Breast epithelium (tissue), 4 donors: ENCODE measurements at places on chromosomes 4 and X.
A peak's percentile ranks its signal among the peaks of the same experiment; 100 is the strongest.

DNA sequence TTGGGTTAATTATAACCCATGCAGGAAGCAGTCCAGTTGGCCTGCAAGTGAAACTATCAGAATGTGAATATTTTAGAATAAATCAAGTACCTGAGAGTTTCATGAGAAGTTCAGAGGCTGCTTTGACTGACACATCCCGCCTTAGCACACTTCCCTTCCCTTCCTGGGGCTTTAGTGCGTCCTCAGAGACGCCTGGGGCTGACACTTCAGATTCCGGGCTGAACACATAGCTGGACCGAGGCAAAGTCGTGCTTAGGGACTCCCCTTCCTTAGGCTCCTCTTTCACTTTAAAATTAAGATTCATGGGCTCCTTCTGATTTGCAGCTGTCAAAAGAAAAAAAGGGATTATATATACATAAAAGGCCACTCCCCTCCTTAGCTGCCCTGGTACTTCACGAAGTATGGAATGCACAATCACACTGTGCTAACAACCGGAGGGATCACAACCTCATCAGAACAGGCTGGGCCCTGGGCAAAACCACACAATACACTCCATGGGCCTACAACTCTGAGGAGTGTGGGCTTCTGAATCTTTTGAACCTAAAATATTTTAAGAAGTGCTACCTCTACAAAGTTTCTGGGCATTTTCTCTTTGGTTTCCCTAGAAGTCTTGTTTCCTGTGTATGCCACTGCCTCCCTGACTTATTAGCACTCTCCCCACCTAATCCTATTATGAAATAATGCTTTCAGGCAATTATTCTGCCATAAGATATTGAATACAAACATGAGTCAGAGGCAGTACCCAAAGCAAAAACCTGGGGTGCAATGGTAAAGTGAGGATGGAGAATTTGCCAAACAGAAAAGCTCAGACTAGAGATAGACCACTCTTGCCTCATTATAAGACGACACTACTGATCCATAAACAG, 68.2 kb downstream of the ZNF827 start:
- DNase-seq = no peak

DNA sequence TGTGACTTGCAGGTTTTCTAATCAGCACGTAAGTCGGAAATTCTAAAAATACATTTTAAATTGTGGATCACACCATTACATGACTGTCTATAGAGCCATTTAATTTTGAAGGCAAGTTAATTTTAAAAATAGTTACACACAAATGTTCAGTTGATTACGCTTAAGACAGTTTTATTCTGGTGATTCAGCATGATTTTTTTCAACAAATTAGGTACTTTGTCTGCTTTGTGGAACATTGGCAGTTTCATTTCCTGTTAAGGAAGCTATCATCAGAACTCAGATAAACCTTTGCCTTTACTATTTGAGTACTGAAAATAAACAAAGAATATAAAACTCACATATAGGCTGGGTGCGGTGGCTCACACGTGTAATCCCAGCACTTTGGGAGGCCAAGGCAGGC, 19.5 kb downstream of the SAT1 start:
- DNase-seq = no peak

DNA sequence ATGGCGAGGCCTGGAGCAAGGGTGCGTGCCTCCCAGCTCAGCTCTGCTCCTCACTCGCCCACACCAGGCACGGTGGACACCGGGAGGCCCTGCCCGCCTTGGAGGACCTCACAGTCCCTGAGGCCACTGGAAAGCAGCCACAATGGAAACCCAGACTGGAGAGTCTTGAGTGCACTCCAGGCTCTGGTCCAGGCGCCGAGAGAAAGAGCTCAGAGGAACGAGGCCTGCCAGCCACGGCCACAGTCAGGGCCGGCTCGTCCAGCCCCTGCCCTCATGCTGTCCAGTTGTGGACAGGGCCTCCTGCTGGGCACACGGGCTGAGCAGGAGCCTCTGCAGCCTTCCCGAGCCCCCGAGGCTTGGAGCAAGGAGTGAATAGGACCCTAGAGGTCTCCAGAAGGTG, 53.3 kb upstream of the GRPEL1 start:
- DNase-seq = no peak

- DNase-seq = no peak
These were observed 2.6 kb downstream of the FLNA start for GRCh38 chrX:154371789-154372300.

DNA sequence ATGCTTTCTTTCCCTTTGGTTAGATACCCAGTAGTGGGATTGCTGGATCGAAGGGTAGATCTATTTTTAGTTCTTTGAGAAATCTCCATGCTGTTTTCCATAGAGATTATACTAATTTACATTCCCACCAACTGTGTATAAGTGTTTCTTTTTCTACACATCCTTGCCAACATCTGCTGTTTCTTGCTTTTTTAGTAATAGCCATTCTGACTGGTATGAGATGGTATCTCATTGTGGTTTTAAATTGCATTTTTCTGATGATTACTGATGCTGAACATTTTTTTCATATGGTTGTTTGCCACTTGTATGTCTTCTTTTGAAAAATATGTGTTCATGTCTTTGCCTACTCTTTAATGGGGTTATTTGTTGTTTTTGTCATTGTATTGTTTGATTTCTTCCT, 6.6 kb upstream of the AGA start:
- DNase-seq = no peak

- DNase-seq = no peak
These were observed 43.5 kb upstream of the TMEM164 start for GRCh38 chrX:109959356-109959871.

- no peak for DNase-seq
These were observed 88.0 kb upstream of the MAGEB18 start for GRCh38 chrX:26050099-26050498.

DNA sequence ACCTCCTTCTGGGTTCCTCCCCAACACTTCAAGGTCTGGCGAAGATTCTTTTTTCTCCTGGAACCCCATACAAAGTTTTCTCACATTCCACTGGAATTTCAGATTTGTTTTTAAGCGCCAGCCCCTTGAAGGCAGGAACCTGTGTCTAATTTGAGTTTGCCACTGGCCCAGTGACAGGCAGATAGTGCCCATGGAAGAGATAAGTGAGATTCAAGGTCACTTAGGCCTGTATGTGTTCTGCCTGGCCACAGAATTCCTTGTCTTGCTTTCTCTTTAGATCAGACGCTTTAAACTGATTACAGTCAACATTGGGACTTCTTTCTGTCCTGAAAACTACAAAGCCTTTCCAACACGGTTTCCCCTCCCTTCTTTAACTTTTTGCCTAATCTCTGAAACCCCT, 11.2 kb downstream of the ATOH1 start:
- no peak for DNase-seq

- DNase-seq = no peak
These were observed 814 bp upstream of the MMAA start for GRCh38 chr4:145618210-145618931.

DNA sequence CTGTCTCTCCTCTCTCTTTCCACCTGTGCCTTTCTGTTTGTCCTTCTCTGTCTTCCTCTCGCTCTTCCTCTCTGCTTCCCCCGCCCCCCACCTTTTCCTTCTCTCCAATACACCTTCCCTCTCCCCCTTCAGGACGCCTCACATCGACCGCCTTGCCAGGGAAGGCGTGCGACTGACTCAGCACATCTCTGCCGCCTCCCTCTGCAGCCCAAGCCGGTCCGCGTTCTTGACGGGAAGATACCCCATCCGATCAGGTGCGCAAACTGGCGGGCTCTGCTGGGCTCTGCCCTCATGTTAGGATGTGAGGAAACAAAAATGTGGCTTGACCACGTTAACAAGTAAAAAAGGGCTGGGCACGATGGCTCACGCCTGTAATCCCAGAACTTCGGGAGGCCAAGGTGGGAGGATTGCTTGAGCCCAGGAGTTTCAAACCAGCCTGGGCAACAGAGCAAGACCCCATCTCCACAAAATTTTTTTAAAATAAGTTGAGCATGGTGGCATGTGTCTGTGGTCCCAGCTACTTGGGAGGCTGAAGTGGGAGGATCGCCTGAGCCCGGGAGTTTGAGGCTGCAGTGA, 35.2 kb downstream of the ARSF start:
- no peak for DNase-seq

GRCh38 chrX:149512225-149512885, 7.2 kb upstream of the IDS start:
- DNase-seq = peak; percentile 50

GRCh38 chrX:27600686-27601085, 10.5 kb downstream of the DCAF8L2 start:
- no peak for DNase-seq

DNA sequence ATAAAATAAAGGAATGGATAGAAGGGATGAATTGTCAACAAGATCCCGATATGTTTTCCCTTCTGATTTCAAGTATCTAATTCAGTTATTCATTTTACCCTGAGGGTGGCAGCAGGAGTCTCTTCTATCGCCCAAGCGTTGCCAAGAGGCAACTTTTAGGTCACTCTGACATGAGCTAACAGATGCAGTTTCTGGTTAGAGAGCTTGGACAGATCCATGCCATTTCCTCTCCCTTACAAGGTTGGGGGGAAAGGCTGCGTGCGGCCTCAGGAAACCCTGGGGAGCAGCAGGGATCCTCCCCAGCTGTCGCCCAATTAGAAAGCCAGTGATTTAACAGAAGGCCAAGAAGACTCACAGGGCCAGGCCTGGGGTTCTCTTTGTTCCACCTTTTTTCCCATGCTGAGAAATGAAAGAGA, 35.3 kb upstream of the WAS start:
- DNase-seq = no peak

DNA sequence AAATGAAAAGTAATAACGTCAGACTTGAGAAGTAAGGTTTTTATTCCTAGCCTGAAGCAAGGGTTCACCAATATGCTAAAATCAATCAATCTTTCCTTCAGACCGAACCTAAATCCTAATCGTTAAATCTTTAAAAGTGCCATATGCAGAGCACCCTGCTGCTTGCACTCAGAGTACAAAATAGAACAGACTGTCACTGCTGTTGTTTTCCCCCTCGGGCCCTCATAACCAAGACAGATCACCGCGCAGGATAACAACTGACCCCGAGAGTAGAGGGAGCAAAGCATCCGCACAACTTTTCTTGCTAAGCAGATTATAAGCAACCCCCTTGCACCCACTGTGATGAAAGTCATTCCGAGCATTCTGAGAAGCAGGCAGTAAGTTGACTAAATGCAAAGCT, 550.9 kb upstream of the NDST4 start:
- no peak for DNase-seq

DNA sequence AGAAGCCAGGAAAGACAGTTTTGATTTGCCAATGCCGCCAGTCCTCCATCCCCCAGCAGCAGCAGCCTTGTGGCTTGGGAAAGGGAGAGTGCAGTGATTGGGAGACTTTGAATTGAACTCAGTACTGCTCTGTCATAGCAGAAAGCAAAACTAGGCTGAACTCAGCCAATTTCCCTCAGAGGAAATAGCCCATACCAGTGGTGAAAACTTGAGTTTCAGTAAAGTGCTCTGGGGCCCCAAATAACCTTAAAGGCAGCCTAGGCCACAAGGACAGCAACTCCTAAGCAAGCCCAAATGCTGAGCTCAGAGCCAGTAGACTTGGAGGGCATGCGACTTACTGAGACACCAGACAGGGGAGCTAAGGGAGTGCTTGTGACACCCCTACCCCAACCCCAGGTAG, 2.0 kb upstream of the PROM1 start:
- no peak for DNase-seq

DNA sequence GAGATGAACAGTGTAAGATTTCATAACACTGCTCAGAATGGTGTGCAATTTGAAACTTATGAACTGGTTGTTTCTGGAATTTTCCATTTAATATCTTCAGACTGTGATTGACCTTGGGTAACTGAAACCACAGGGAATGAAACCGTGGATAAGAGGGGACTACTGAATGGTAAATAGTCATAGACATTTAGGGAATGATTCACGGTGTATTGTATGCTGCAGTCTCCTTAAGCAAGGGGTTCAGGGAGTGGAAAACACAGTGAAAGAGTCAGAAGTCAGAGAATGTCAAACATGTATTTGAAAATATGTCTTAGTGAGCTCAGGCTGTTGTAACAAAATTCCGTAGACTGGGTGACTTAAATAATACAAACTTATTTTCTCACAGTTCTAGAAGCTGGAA, 398.2 kb upstream of the DIPK2B start:
- no peak for DNase-seq

DNA sequence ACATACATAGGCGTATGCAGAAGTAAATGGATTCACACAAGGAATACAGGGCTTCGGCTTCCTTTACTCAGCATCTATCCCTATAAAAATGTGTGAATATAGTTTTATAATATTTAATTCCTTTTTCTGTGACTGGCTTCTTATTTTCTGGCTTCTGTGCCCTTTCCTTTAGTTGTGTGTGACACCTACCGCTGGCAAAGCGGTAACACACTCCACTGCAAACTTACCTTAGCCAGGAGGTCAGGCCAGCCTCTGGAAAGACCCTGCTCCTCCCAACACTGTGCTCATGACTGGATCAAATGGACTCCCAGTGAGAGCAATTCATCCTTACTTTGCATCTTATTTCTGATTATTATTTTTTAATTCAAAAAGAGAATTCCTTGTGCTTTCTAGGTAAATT, 244.2 kb downstream of the ANK2 start:
- no peak for DNase-seq

DNA sequence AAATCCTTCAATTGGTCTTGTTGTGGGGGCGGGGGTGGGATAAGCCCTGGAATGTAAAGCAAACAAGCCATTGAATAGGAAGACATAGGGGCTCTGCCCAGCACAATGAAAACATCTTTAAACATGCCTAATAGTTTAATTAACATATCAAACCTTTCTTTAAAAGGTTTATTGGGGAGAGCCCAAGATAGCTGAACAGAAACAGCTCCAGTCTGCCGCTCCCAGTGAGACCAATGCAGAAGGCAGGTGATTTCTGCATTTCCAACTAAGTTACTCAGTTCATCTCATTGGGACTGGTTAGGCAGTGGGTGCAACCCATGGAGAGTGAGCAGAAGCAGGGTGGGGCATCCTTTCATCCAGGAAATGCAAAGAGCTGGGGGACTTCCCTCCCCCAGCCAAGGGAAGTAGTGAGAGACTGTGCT, 327.2 kb upstream of the CNKSR2 start:
- no peak for DNase-seq

- DNase-seq = no peak
These were observed 108.0 kb downstream of the ITM2A start for GRCh38 chrX:79259073-79259689.

DNA sequence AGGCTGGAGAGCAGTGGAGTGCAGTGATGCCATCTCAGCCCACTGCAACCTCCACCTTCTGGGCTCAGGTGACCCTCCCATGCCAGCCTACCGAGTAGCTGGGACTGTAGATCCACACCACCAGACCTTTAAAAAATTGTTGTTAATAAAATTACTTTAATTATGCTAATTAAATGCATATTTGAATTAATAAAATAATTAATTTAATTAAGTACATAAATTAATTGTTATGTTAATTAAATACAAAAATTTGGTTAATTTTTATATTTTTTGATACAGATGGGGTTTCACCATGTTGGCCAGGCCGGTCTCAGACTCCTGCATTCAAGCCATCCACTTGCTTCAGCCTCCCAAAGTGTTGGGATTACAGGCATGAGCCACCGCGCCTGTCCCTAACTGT, 12.6 kb upstream of the RAPGEF2 start:
- DNase-seq = no peak

- no peak for DNase-seq
These were observed 39.7 kb downstream of the SHROOM2 start for GRCh38 chrX:9825966-9826365.

GRCh38 chrX:119502727-119503483, 34.7 kb downstream of the SLC25A5 start:
- DNase-seq = no peak
